Stimulated activated CD8-positive, alpha-beta memory T cell treated with anti-CD3 and anti-CD28 coated beads, Interleukin-7, amount 100 ng/mL, for 24 hours (primary cell): ENCODE measurements at places on chromosomes 13 and 19.

DNA sequence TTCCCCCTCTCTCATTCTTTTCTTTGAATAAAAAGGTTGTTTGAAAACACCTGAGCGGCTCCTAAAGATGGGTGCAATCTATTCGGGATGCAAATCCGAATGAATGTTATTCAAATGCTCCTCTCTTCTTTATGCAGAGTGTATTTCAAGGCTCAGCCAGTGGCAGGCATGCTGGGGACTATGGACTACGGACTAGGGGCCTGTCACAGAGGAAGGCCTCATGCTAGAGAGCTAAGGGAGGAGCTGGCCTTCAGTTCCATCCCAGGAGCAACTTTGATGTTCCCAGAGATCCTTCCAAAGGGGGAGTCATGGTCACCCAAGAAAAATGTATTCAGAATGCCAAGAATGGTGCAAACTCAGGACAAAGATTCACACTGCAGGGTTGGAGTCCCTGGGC, 9.3 kb downstream of the ALOX5AP start:
- no peak for DNase-seq

GRCh38 chr13:98143157-98143553, 261 bp downstream of the FARP1 start:
- DNase-seq, result no peak

DNA sequence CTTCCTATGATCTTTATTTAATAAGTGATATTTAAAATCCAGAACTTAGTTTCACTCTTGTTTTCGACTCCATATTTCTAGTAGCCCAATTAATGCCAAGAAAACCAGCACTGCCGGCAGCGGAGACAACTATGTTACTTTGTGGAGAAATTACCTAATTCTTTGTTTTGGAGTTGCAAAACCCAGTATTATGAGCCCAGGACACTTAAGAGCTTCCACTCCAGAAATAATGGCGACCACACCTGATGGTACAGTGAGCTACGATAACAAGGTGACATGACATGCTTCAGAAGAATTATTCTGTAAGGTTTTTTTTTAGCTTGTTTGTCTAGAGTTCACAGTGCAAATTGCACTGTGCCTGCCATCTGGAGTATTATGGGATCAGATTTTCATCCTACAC, 136.4 kb downstream of the ZAR1L start:
- no peak for DNase-seq

DNA sequence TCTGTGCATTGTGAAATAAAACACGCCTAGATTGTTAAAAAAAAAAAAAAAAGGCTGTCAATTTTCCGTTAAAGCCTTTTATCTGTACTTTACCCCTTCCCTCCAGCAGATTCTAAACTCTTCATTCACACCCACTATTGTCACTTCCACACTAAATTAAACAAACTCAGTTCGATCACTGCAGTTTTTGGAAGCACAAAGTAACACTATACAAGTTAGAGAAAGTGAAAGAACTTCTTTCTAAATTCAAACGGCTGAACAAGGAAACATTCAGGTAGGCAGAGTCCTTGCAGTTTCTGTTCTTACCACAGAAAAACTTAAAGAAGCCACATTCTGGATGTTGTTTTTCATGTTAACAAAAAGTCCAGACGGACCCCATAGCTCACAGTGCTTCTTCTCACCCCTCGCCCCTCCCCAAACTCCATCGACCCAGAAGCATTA, 27.5 kb upstream of the UBE2L5 start:
- no peak for DNase-seq

- DNase-seq, result no peak
Observed at GRCh38 chr19:37095859-37096258, 17.6 kb downstream of the ZNF420 start.

DNA sequence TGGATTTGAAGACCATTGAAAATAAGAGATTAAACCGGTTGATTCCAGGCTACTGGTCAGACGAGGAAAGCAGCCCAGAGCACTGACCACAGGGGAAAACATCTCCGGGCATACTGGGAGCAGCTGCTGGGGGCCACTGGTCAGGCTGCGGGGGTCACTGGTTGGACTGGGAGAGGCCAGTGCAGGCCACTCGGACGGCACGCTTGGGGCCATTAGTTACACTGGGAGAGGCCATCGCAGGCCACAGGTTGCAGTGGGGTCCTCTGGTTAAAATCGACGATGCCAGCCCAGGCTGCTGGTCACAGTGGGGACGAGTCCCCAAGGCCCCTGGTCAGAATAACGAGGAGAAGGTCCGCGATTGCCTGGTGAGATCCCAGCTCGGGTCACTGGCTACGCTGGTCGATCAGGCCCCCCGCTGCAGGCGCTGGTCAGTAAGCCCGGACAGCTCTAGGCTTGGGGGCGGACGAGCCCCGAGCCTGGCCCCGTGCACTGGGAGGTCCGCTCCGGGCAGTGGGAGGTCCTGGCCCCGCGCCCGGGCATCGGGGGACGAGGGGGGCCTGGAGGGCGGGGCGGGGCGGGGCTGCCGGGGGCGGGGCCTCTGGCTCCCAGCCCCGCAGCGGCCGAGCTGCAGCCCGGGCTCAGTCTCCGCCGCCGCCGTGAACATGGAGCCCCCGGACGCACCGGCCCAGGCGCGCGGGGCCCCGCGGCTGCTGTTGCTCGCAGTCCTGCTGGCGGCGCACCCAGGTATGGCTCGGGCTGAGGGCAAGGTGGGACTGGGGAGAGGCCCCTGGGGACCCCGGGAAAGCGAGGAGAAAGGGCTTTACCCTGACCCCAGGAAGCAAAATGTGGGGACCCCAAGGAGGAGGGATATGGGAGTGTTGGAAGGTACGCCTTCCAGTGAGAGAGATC, at the start of gene BCAM:
BCAM (plus strand) TSS at position 641 of the 909 bp plus-strand sequence; CDS start at position 663, 22 bp downstream.
- DNase-seq, result no peak

DNA sequence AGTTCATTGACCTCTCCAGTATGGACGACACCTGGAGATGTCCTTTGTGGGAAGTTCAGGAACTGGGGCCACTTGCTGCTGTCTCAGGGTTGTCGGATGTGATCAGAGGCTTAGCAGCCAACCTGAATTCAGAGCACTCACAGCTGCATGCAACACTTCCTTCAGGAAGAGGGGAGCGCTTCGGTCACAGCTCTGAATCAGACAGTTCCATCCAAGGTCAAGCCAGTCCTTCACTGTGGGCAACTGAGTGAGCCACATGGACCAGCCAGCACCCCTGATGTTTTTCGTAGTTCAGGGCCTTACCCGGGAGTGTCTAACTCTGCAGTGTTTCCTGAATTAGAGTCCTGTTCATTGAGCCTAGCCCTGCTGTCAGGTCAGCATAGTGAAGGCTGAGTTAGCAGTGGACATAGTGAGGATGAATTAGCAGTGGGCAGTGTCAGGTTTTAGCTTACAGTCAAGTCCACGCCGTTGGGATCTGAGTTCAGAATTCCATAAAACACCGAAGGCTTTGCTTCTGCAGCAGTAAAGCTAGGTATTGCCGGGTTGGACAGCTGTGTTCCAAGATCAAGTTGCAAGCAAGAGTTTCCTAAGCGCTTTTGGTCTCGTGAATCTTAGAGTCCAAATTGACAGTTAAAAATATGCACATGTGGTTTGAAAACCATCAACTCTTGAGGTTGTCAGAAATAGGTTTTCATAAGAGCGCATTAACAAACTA, 5.1 kb downstream of the ZNF555 start:
- DNase-seq, result no peak

DNA sequence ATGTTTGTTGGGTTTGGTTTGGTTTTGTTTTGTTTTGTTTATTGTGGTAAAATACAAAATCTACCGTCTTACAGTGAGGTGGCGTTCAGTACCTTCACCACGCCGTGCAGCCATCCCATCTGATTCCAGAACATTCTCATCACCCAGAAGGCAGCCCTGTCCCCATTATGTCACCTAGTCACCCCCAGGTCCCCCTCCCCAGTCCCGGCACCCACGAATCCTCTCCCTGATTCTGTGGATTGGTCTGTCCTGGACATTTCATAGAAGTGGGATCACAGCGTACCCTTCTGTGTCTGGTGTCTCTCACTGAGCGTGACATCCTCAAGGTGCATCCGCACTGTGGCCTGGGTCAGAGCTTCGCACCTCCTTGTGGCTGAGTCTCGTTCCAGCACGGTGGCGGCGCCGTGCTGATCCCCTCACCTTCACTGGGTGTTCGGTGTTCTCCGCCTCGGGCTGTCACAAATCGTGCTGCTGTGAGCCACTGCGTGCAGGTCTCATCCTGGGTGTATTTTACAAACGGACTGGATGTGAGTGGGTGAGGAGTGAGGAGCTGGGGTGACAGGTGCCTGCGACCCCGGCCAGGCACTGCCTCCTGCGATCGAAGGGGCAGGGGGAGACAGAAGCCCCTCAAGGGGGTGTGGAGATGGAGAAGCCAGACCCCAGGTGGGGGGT, 580 bp upstream of the TEKTIP1 start:
- no peak for DNase-seq

DNA sequence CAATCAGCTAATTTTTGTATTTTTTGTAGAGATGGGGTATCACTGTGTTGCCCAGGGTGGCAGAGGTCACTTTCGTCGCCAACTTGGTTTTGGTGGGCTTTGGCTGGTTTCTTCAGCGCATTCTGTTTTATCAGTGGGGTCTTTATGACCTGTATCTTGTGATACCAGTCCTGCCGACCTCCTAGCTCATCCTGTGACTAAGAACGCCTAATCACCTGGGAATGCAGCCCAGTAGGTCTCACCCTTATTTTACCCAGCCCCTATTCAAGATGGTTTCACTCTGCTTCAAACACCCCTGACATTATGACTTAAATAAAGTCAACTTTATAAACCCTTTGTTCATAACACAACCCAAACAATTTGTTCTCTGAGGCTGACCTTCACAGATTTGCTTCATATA, 3.0 kb upstream of the ZNF878 start:
- no peak for DNase-seq

- DNase-seq, result no peak
Observed at GRCh38 chr13:46232281-46232680, 20.6 kb downstream of the LRRC63 start.

GRCh38 chr13:71290963-71291841, 575.8 kb downstream of the DACH1 start:
- no peak for DNase-seq

- no peak for DNase-seq
Observed at GRCh38 chr13:70108356-70109105, at the start of gene KLHL1. TSS of gene KLHL1 (minus strand) at chr13:70108452. CDS start at chr13:70107699, 753 bp downstream.

DNA sequence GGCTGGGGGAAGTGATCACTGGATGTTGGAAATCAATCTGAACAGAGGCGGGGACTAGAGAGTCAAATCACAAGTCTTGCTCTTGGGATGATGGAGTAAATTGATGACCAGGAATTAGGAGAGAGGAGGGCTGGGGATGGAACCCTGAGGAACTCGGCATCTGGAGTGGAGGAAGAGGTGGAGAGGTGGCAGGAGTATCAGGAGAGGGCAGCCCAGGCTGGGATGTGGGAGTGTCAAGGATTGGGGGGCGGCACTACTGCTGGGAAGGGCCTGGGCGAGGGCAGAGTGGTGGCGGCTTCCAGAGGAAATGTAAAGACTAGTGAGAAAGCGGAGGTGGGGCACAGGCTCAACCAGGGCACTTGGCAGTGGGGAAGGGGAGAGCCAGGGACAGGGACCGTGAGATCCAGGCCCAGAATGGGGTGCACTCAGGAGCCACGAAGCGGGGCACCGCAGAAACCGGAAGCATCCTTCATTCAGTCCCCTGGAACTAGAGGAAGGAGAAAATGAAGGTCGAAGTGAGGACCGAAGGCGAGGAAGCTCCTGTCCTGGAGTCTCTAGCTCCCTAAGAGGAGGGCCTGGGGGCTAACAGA, 81.2 kb upstream of the GPR183 start:
- DNase-seq, result no peak

DNA sequence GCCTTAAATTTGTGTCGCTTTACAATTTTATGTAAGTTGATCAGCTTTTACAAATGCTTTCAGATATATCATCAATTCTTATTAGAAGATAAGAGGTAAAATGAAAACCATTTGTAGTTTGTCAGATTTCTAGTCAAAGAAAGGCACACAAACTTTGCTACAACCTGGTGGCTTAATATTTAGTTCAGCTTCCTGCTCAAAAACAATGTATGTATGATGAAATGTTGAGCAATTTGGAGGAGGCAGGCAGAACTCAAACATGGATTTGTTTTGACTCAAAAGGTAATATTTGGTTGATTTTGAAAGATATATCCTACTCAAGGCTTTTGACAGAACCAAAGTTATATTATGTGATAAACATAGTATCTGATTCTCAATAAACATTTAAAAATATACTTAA, 24.2 kb downstream of the NEK5 start:
- no peak for DNase-seq

DNA sequence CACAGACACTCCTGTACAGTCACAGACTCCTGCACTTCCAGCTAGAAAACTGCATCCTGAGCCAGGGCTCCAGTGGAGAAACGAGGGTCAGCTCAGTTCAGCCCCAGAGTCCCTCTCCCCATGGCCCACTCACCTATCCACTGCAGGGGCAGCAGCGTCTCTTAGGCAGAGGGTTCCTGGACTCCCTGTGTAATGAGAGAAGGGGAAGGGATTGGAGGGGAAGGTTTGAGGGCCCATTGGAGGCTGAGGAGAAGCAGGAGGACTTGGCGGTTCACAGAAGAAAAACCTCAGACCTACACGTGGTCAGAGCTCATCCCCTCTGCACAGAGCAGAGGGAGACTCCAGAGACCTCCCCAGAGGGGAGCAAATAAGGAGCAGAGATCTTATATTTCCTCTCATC, 9.2 kb upstream of the CEACAM18 start:
- no peak for DNase-seq

DNA sequence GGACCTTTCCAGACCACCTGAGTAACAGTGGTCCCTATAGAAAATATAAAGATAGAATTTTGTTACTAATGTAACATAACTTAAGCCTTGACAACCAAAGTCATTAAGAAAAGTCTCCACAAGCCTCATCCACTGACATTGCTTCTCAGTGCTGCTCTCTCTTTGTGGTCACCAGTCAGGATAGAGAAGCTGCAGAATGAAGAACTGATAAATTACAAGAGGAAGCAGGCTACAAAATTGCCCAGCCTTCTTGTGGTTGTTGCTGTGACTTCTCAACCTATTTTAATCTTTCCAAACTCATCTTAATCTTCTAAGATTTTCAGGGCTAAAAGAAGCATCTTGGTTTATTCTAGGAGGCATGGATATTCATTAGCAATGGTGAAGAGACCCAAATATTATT, 343.8 kb downstream of the MZT1 start:
- no peak for DNase-seq
